ENCODE measurements at places on chromosomes 4 and X.
A peak's percentile ranks its signal among the peaks of the same experiment; 100 is the strongest.

- DNase-seq = no peak
These were observed 958.0 kb downstream of the STPG2 start for GRCh38 chr4:97185233-97185632.

- DNase-seq = no peak
These were observed 768 bp upstream of the CDKL5 start for GRCh38 chrX:18424482-18425198.

DNA sequence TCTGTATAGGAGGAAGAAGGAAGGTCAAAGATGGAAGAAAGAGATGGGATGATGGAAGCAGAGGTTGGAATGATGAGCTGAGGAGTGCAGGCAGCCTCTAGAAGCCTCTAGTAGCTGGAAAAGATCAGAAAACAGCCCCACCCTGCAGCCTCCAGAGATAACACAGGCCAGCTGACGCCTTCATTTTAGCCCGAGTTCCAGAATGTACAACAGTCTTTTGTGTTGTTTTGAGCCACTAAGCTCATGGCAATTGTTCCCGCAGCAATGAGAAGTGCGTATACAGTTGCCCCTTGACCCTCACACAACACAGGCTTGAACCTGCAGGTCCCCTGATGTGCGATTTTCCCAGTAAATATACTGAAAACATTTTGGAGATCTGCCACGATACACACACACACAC, 72.0 kb downstream of the WFS1 start:
- no peak for DNase-seq

GRCh38 chrX:15524417-15524816, 23.8 kb downstream of the BMX start:
- peak; percentile 26 for DNase-seq

- peak; percentile 94 for DNase-seq
These were observed at the start of gene WDR1 for GRCh38 chr4:10116569-10117358. WDR1 (minus strand) TSS chr4:10116799; CDS start chr4:10116666, 133 bp downstream.

GRCh38 chr4:142379277-142380051, 466.6 kb downstream of the INPP4B start:
- DNase-seq = peak; percentile 54
